T47D (cell line): ENCODE measurements at places on chromosomes 5 and 9.

DNA sequence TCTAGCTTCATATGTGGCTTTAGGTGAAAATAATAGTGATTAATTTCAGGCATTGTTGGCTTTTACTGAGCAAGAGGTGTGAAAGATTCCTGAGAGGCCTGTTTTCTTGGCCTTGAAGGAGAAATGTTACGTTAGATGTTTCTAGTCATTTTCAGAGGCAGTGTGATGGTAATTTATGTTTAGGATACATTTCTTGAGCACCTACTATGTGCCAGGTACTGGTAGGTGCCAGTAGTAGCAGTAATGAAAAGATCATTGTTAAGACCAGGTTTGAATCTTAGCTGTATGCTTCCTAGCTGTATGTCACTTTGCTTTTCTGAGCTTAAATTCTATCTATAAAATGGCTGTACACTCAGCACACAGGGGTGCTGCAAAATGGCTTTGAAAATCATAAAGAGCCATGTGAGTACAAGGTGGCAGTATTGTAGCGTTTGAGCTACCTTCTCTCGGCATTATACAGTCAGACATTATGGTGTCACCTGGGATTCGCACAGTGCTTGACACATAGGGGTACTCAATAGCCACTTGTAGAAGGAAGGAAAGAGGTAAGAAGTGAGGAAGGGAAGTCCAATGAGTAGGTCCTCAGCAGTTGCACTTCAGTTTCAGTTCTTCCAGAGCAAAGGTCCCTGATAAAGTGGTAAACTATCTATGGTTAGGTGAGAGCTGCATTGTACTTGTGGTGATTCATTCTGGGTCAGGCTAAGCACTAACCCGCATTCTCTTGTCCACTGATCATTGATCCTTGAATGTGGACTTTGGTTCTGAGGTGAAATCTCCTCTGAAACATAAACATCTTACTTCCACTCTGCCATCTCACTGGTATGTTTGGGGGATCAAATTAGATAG lies 166.5 kb upstream of the NR3C1 start:
- DNase-seq = no peak

DNA sequence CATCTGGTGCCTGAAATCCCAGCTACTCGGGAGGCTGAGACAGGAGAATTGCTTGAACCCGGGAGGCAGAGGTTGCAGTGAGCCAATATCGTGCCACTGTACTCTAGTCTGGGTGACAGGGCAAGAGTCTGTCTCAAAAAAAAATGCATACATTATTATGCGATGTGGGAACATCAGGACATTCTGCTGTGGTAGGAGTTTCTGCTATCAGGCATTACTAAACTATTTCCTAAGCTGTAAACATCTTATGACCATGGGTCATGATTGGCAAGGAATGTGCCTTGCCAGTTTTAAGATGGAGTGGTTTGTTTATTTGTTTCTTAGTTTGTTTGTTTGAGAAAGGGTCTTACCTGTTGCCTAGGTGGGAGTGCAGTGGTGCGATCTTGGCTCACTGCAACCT lies 45.1 kb upstream of the FAM120A start:
- no peak for DNase-seq

DNA sequence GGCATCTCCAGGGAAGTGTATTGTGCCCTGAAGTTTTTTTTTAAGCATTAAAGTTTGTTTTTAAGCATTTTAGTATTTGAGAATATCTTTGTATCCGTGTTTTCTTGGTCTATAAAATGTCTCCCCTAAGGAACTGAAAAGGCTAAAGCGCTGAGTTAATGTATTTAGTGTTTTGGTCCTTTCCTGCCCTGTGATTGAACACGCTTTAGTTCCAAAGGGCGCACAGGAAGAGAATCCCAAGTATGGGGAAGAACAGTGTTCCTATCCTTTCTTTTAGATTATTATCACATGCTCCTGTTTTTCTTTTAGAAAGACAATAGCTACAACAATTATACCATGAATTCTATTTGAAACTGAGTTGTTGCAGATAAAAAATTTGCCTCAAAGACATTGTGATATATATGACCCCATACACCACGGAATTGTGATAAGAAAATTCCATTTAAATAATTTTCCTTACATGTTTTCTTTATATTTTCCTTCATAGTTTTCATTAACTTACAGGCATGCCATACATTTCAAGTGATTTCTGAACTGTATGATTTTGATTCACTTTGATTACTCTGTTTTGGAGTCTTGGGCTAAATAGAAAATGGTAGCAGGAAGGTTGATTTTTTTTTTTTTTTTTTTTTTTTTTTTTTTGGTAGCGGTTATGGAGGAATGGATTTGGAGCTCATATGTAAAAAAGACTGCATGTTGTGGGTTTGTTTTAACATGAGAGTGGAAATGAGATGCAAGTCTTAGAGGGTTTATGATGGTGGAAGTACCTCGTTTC lies 3.1 kb downstream of the HSPA4 start:
- DNase-seq = no peak

DNA sequence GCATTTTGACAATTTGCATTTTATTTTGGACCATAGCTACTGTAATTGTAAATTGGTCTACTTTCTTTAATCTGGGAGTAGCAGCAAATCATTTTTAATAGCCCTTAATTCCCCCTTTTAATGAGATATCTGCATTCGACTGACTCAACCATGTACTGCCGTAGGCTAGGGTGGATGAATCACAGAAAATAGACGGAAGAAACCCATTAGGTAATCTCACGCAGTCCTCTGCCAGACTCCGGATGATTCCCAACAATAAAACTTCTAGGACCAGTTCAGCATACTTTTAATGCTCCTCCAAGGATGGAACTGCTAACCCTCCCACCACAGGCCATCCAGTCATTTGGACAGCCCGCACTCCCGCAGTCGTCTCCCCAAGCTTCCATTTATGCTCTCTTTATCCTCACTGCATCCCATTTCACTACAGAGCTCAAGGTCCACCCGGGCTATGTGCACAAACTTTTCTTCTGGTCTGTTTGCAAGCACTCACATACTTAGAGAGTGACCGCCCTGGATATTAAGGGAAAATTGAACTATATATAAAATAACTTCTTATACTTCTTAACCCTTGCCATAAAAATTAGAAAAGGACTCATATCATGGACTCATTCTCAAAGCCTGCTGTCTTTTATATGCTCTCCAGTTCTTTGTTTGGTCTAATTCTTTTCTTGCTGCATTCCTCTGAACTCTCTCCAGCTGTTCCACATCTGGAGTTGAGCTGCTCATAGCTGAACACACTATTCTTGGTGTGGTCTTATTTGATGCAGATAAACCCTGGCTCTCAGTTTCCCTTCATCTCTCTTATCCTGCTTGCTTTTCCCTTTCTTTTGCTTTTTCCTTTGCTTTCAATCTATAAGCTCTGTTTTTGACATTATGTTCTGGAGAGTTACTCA lies 326.6 kb downstream of the ARL15 start:
- no peak for DNase-seq

- no peak for DNase-seq
These were observed 11.5 kb upstream of the SLC31A2 start for GRCh38 chr9:113139225-113139829.

DNA sequence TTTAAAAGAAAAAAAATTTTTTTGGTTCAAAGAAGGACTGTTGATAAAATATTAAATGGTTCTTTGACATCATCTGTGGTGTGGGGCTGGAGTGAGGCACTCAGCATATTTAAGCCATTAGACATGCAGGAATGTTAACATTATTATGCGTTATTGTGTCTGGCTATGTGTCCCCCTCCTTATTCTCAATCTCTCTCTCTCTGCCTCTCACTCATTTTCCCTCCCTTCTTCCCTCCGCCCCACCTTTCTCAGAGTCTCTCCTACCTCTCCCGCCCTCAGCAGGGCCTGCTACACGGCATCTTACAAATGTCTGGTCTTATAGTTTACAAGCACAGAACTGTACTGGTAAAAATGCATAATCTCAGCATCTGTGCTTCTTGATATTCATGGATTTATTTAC lies 287.8 kb upstream of the TMEM161B start:
- no peak for DNase-seq

DNA sequence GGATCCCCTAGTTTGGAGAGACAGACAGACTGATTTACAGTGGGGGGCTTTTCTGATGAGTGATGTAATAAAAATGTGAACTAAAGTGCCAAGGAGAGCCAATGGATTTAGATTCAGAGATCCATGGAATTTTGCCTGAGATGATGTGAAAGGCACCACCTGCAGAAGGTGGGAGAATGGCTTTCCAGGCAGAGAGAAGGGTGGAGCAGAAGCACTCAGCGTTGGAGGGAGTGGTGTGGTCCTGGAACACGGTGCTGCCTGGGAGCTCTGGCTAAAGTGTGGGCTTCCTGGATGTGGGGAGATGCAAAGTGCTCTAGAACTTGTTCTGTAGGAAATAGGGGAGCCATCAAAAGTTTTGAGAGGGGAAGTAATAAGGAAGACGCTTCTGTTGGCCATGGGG lies 57.0 kb downstream of the IQGAP2 start:
- no peak for DNase-seq

- no peak for DNase-seq
These were observed 32.1 kb upstream of the GCNT1 start for GRCh38 chr9:76426807-76427419.

- no peak for DNase-seq
These were observed 122.0 kb downstream of the NIPBL start for GRCh38 chr5:36998578-36998977.

- DNase-seq = no peak
These were observed 24.6 kb downstream of the SSBP2 start for GRCh38 chr5:81726297-81726696.

DNA sequence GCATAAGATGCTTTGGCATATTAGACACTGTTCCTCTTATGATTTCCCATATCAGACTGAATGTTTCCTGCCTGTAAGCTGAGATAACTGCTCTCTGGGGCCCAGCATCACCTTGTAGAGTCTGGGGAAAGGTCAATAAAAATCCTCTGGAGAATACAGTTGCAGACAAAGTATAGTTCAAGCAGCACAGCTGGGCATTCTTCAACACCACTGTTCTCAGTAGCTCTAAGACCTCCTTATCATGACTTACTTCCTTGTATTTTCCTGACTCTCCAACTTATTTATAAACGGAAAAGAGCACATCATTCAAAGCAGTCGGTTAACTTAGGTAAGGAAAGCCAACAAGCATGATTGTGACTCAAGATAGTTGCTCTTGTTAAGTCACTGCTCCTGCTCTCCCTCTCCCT lies 208.7 kb upstream of the RASEF start:
- no peak for DNase-seq

GRCh38 chr9:124281931-124282371 lies 24.2 kb downstream of the NEK6 start:
- DNase-seq = no peak

- DNase-seq = peak; percentile 66
These were observed 175.7 kb downstream of the MELK start for GRCh38 chr9:36748322-36748899.

DNA sequence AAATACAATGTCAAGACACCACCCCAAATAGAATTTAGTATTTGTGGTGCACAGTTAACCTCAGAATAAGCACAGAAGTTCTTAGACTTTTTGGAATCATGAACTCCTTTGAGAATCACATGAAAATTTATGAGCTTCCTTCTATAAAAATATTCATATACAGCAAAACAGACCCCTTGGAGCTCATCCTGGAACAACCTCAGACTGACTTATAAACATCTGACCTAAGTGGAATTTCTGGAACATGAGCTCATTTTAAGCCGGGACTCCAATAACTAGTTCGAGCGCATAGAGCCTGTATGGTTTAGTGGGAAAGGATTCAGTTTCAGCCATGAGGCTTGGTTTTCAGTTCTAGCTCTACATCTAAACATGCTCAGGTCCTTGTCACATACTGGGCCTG lies 192.3 kb downstream of the DEPDC1B start:
- no peak for DNase-seq

GRCh38 chr5:113474100-113474728 lies 14.0 kb downstream of the MCC start:
- peak; percentile 18 for DNase-seq

DNA sequence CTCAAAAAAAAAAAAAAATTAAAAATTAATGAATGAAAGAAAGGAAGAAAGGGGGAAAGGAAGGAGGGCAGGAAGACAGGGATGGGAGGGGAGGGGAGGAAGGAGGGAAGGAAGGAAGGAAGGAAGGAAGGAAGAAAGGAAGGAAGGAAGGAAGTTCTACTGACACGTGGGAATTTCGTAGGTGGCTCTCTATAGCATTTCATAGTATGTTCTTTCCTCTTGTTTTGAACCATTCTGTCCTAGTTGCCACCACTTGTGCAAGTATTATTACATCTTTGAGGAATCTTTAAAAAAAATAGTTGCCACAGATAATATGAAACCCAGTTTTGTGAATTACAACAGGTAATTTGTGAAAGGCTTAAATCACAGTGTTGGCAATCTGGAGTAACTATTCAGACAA lies 253.8 kb downstream of the BNC2 start:
- no peak for DNase-seq

- no peak for DNase-seq
These were observed 274.3 kb upstream of the EFNA5 start for GRCh38 chr5:107945061-107945460.

GRCh38 chr5:77778881-77779438 lies 2.8 kb upstream of the TBCA start:
- no peak for DNase-seq

DNA sequence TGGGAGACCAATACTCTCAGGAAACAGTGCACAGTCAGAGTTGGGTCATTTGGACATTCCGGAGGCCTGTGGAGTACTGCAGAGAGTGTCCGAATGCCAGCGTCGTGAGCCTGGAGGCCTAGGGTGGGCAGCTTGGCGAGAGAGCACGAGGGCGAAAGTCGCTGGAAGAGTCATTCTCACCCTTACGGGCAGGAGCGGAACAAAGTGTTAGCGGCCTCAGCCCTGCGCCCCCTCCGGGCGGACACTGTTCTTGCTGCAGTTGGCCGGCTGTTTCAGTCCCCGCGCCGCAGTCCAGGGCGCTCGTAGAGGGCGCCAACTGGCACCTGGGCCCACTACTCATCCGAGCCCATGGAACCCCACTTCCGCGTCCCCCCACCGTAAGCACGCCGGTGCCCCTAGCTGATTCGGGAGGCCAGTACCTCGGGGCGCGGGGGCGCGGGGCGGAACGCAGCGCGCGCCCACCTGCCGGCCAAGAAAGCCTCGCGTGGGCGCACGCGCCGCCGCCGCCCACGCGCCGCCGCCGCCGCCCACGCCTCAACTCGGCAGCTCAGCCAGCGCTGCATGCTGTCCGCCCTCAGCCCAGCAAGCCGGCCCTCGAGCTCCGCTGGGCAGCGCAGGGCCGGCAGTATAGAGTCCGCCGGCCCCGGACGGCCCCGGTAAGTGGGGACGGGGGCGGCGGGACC lies 99.7 kb upstream of the CCL21 start:
- DNase-seq = no peak

DNA sequence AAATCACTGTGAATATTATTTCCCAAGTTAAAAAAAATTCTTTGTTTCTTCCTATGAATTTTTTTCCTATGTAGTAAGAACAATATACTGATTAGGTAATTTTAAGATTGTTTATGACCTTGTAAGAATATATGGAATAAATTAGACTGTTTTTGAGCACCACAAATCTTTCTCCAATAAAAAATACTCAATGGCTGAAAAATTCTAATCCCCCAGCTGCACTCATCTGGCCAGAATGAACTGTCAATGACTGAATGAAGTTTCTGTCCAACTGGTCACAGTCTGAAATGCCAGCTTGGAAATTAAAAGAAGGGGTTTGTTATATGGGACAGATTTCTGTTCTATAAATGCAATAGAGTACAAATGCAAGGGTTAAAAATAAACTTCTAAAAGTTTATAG lies 569.5 kb upstream of the SEMA6A start:
- DNase-seq = no peak
